SK-N-SH treated with all-trans-retinoic acid at 6 μM for 48 hours (cell line): ENCODE measurements at places on chromosomes 6 and 20.

- ATAC-seq: no peak
Measured at GRCh38 chr6:18102783-18103509, 19.5 kb downstream of the NHLRC1 start.

- peak; percentile 54 for ATAC-seq
Measured at GRCh38 chr6:138572167-138572875, 73.0 kb upstream of the NHSL1 start.

GRCh38 chr6:36686668-36687513 lies 8.4 kb downstream of the CDKN1A start:
- ATAC-seq: no peak

- no peak for ATAC-seq
Measured at GRCh38 chr20:34420146-34420545, 57.1 kb downstream of the ITCH start.

DNA sequence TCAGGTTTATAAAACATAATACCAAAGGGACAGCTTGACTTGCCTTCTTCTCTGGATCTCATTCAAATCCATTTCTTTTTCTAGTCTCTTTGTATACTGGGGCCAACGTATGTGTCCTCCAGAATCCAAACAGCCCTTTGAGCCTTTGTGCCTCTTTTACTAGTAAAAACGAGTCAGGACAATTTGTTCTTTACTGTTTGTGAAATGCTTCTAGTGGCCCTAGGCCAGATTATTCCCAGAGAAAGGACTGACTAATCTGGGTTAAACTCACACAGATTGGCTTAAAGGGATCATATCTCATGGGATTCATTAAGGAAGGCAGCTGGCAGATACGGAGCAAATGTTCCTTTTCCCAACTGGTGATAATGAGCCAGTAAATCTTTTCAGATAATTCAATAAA lies 32.1 kb upstream of the MANEA start:
- ATAC-seq: no peak

DNA sequence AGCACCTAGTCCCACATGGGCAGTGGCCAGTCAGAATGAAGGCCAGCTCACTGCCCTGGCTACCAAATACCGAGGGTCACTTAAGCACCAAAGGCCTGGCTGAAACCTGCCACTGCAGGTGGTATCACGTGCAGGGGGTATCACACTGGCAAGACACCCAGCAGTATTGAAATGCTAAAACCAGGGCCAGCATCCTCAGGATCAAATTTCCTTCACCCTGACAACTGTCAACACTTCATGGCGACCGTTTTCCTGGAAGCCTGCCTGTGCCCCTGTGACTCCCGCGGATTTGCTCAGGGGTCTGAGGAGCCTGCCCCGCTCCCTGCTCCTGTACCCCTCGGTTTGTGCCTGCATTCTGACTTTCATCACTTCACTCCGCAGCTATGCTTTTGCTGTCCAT lies 151.1 kb downstream of the TTLL2 start:
- no peak for ATAC-seq

DNA sequence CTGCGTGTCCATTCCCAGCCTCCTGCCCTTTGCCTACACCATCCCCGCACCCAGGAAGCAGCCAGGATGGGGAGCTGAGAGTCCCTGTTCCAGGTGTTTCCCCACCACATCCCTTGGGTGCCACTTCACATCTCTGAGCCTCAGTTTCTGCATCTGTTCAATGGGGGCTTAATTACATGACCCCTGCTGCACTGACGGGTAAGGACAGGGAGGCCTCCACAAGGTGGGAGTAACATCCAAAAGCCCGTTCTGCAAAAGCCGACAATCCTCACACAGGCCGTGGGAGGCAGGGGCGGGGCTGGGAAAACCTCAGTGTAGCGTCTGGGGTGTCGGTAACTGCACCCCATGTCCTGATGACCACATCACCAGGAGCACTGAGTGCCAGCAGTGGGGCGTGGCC lies 41.3 kb downstream of the GRM4 start:
- no peak for ATAC-seq

GRCh38 chr6:142501795-142502194 lies 200.0 kb downstream of the ADGRG6 start:
- ATAC-seq: no peak

- no peak for ATAC-seq
Measured at GRCh38 chr6:14811775-14812428, 434.0 kb upstream of the JARID2 start.

GRCh38 chr6:156840136-156840535 lies 63.0 kb downstream of the ARID1B start:
- ATAC-seq: peak; percentile 24
